ENCODE measurements at places on chromosomes 2 and 18. TPM values are rescaled to one million over a fixed set of nuclear protein-coding genes. Genes with fewer than 3 reads are reported as not detected.

DNA sequence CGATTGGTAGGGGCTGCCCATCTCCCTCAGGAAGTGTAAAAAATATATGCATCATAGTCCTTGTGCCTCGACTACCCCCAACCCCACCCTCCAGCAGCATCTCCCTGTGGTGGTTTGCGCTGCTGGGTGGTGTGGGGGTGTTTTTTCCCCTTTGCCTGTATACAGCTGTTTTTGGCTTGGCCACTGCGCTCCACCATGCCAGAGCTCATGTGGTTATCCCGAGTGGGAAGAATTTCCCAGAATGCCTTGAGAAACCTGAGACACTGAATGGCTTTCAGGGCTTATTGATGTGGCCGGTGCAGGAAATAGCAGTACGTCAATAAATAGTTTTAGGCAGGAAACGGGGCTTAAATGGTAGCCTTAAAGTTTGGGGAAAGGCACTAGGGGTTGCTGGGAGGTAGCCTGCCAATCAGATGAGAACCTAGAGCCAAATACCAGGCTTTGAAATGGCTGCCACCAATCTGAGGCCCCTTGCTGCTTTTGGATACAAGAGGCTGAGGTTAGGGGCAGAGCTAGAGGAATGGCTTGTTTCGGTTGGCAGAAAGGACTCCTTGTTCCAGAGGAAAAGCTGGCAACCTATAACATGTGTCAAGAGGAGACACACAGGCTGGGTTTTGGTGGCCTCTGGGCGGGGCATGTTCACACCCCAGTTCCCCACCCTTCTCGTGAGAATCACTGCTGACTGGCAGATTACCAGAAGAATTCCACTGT lies 144.1 kb downstream of the SMAD7 start:
- no peak overlapping the region for H3K4me3 ChIP-seq
- peak overlapping the region; percentile 67 for H3K27ac ChIP-seq
- DNase-seq: peak; percentile 48

- H3K27ac ChIP-seq: peak overlapping the region; percentile 9
- DNase-seq: peak; percentile 32
- H3K36me3 ChIP-seq: no peaks in the 10 kb centered on the region
- peaks cover 11% of the 10 kb centered on the region for H3K4me1 ChIP-seq
- H3K27me3 ChIP-seq: no peaks in the 10 kb centered on the region
These were observed 32.6 kb upstream of the E2F6 start for GRCh38 chr2:11498543-11499034.

DNA sequence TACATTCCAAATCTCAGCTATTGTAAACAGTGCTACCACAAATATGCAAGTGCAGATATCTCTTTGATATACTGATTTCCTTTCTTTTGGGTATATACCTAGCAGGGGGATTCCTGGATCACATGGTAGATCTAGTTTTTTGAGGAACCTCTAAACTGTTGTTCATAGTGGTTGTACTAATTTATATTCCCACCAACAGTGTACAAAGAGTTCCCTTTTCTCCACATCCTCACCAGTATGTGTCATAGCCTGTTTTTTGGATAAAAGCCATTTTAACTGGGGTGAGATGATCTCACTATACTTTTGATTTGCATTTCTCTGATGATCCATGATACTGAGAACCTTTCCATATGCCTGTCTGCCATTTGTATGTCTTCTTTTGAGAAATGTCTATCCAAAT lies 6.3 kb upstream of the CCNT2 start:
- no peaks in the 10 kb centered on the region for H3K36me3 ChIP-seq
- H3K27ac ChIP-seq: no peak overlapping the region
- DNase-seq: peak; percentile 41
- no peaks in the 10 kb centered on the region for H3K27me3 ChIP-seq
- H3K4me3 ChIP-seq: no peak overlapping the region
- H3K4me1 ChIP-seq: peaks cover 7% of the 10 kb centered on the region

GRCh38 chr2:96493072-96493471 lies 12.1 kb downstream of the NEURL3 start:
- DNase-seq: peak; percentile 86
- no peak overlapping the region for H3K27ac ChIP-seq
- H3K36me3 ChIP-seq: no peaks in the 10 kb centered on the region
- H3K4me3 ChIP-seq: no peak overlapping the region

DNA sequence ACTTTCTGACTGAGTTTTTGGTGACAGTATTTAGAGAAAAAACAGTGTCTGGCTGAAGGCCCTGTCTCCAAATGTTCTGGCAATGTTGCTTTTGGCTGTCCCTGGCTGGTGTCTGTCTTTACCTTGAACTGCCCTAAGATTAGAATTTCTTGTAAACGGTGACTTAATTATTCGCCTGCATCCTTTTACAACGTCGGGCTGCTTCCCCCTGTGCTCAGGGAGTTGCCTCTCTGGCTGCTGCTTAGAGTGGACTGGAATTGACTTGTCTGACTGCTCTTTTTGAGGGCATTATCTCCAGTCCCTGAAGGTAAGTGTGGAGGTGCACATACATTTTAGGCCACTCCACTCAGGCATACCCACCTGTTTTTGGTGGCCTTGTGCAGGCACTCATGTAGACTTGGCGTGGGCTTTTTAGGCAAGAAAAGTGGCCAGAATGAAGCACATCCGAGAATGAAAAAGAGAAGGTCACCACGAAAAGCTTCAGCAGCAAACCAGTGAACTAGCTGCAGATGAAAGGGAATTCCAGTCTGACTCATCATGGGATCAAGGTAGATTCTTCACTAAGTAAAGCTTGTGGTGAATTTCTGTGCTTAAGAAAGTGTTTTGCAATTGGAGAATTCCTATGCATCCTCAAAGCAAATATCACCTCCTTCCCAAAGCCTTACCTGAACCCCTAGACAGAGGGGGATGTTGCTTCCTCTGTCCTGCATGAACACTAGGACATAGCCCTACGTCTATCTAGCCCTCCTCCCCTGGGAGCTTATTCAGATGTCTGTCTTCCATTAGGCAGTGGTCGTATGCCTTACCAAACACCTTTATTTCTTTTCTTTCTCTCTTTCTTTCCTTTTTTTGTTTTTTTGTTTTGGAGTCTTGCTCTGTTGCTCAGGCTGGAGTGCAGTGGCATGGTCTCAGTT lies 230.3 kb upstream of the TRIB2 start:
- H3K4me1 ChIP-seq: peaks cover 18% of the 10 kb centered on the region
- peak; percentile 67 for DNase-seq
- H3K36me3 ChIP-seq: peaks cover 7% of the 10 kb centered on the region
- H3K27ac ChIP-seq: no peak overlapping the region
- no peak overlapping the region for H3K4me3 ChIP-seq

DNA sequence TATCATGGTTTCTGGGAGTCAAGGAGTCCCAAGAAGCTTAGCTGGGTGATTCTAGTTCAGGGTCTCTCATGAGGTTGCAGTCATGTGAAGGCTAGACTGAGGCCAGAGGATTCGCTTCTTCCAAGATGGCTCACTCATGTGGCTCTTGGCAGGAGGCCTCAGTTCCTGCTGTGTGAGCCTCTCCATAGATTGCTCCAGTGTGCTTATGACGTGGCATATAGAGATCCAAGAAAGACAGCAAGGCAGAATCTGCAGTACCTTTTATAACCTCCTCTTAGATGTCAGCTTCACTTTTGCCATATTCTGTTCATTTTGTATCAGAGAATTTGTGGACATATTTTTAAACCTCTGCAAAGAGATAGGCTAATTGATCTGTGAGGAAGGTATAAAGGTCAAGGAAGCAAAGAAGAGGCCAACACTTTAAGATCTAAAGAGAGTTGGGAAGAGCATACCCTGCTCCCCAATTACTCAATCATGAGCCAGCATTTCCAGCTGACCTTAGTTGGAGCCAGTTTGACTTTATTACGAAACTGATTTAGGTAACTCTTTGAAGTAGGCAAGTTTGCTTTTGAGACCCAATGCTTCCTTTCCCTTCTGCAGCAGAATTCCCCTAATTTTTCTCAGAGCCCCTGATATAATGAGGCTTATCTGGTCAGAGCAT lies 134.7 kb downstream of the EML6 start:
- H3K4me3 ChIP-seq: no peak overlapping the region
- peak; percentile 83 for DNase-seq
- no peak overlapping the region for H3K27ac ChIP-seq
- H3K4me1 ChIP-seq: peaks cover 28% of the 10 kb centered on the region

GRCh38 chr2:169507698-169508097 lies 1.8 kb upstream of the KLHL41 start:
- DNase-seq: peak; percentile 56
- peak overlapping the region; percentile 74 for H3K27ac ChIP-seq
- H3K36me3 ChIP-seq: peaks cover 22% of the 10 kb centered on the region
- no peak overlapping the region for H3K4me3 ChIP-seq
- H3K4me1 ChIP-seq: peaks cover 19% of the 10 kb centered on the region

DNA sequence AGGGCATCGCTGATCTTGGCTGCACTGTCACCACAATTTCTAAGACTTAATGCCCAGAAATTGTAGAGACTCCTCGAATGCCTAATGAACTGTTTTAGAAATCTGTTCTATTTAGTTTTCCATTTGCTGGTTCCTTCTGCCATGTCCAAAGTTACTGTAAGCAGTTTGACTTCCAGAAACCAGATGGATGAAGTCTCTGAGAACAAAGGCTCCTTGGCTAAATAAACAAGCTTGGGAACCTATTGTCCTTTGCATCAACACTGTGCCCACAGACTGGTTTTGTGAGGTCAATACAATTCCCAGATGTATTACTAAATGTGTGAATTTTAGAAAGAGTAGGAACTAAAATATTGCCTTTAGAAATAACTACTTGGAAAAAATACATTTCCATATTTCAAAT lies 600.2 kb downstream of the NYAP2 start:
- no peak for DNase-seq
- no peak overlapping the region for H3K4me3 ChIP-seq
- H3K36me3 ChIP-seq: no peaks in the 10 kb centered on the region
- H3K27ac ChIP-seq: no peak overlapping the region

GRCh38 chr2:135745545-135745944 lies 3.9 kb downstream of the UBXN4 start:
- peak; percentile 8 for DNase-seq
- peaks cover 26% of the 10 kb centered on the region for H3K4me1 ChIP-seq
- H3K27me3 ChIP-seq: no peaks in the 10 kb centered on the region
- H3K36me3 ChIP-seq: peaks cover 50% of the 10 kb centered on the region

- peaks cover 9% of the 10 kb centered on the region for H3K4me1 ChIP-seq
- H3K27me3 ChIP-seq: no peaks in the 10 kb centered on the region
- DNase-seq: no peak
- H3K36me3 ChIP-seq: peaks cover 5% of the 10 kb centered on the region
These were observed 22.4 kb upstream of the STAT1 start for GRCh38 chr2:191036363-191036762.

DNA sequence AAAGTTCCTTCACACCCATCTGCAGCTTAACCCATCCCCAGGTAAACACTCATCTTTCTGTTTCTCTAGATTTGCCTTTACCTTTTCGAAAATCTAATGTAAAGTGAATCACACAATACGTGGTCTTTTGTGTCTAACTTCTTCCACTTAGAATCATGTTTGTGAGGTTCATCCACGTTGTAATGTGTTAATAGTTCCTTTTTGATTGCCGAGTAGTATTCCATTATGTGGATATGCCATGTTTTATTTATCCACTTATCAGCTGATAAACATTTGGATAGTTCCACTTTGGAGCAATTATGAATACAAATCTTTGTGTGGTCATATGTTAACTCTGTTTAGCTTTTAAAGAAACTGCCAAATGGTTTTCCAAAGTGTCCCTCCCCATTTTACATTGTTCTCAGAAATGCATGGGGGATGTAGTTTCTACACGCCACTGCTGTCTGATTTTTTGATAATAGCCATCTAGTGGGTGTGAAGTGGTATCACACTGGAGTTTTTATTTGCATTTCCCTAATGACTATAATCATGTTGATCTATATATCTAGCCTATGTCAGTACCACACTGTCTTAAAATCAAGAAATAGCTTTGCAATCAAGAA lies 22.3 kb downstream of the PECR start:
- peaks cover 14% of the 10 kb centered on the region for H3K36me3 ChIP-seq
- H3K27ac ChIP-seq: no peak overlapping the region
- H3K4me1 ChIP-seq: peaks cover 5% of the 10 kb centered on the region
- DNase-seq: no peak

DNA sequence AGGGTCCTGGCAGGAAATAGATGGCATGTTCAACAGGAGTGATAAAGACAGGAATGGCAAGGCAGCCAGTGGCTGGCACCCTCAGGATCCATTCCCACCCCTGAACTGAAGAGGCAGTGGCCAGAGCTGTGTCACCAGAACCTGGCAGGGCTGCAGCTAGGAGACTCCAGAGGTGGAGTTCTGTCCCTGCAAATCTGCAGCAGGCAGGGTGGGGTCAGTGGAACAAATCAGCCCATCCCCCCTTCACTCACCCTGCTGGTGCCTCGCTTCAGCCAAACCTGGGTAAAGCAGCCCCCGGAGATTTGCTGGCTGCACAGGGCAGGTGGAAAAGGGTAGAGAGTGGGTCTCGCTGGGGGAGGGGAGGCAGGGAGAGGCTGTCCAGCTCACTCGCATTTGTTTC lies 12.7 kb downstream of the INPP5D start:
- H3K27me3 ChIP-seq: no peaks in the 10 kb centered on the region
- no peaks in the 10 kb centered on the region for H3K4me1 ChIP-seq
- H3K36me3 ChIP-seq: no peaks in the 10 kb centered on the region
- no peak overlapping the region for H3K27ac ChIP-seq
- no peak overlapping the region for H3K4me3 ChIP-seq

DNA sequence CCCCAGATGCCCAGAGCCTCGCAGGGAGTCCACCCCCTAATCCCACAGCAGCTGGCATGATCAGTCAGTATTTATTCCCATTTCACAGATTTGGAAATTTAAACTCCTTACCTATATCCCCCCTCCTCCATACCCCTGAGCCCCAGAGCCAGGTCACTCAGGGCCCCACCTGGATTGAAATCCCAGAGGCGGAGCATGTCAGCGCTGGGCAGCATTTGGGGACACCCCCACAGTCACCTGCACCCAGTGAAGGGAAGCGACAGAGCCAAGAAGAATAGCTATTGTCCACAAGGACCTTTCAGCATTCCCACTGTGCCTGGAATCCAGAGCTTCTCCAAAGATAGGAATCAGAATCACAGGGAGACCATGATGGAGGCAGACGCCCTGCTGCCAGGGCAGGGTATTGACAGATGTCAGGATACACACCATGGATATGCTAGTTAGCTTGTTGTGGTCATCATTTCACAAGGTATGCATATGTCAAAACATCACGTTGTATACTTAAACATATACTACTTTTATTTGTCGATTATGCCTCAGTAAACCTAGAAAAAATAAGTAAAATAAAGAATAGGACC lies 968 bp upstream of the ASTL start:
- no peak for DNase-seq
- peaks cover 17% of the 10 kb centered on the region for H3K27me3 ChIP-seq
- H3K36me3 ChIP-seq: peaks cover 4% of the 10 kb centered on the region
- H3K4me1 ChIP-seq: no peaks in the 10 kb centered on the region

GRCh38 chr2:71725836-71726235 lies 272.5 kb downstream of the DYSF start:
- no peak overlapping the region for H3K4me3 ChIP-seq
- no peaks in the 10 kb centered on the region for H3K4me1 ChIP-seq
- no peak for DNase-seq
- H3K36me3 ChIP-seq: no peaks in the 10 kb centered on the region

DNA sequence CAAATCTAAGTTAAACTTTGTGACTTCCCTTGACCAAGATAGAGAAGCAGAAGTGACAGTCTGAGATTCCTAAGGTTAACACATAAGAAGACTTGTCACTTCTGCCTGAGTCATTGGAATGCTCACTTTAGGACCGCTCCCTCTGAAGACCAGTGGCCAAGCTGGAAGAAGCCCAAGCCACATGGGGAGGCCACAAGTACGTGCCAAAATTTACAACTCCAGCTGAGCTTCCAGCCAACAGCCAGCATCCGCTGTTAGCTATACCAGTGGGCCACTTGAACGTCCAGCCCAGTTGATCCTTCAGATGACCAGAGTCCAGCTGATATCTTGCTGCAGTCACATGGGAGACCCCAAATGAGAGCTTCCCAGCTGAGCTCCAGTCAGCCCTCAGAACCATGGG lies 18.1 kb upstream of the ANTXR1 start:
- no peak overlapping the region for H3K27ac ChIP-seq
- no peaks in the 10 kb centered on the region for H3K4me1 ChIP-seq
- H3K4me3 ChIP-seq: no peak overlapping the region
- H3K27me3 ChIP-seq: peaks cover 17% of the 10 kb centered on the region
- DNase-seq: peak; percentile 75
- no peaks in the 10 kb centered on the region for H3K36me3 ChIP-seq

The GKN2 gene
- total RNA-seq: not detected

The GKN1 gene
- total RNA-seq: not detected

All from MCF 10A (cell line).